ENCODE measurements at places on chromosomes 16 and 17.

- no peak for DNase-seq
Observed at GRCh38 chr16:17299790-17300189, 171.0 kb downstream of the XYLT1 start.

GRCh38 chr17:9860851-9861250 lies 35.1 kb downstream of the GLP2R start:
- DNase-seq = no peak

DNA sequence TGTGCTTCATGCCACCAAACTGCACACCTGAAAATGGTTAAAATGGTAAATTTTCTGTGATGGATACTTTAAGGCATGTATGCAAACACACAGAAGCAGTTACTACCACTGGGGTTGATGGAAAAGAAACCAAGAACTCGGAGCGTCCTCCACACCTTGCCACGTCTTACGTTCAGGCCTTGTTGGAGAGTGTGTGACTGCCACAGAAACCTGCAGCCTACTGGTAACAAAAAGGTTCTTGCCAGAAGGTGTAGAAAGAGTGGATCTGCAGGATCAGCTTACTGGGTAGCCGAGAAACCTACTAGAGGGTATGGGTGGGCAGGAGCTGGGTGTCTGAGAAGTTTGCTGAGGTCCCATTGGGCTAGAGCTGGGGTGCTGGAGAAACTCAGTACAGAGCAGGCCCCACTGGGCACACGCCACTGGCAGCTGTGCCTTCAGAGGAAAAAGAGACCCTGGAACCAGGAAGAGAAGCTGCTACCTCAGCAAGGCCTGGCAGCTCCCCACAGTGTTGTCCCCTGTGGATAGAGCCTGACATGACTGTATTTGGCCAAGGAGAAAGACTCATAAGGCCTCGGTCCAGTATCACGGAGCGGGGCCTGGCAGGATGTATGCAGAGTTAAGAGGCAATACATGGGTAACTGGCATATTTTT lies 204.6 kb downstream of the SEC14L1 start:
- no peak for DNase-seq

DNA sequence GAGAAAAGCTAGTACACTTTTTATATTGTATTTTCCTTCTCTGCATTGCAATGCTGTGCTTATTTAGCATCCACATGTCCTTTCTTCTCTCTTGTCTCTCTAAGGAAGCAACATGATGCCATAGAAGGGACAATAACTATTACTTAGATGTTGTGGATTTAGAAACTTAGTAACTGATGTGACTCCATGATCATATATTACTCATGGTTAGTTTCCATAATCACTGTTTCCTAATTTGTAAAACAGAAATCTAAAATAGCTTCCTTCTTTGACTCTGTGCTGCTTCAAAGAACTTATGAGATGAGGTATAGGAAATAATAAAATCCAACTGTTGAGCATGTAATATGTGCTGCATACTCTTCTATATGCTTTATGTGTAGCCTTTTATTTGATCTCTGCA lies 6.6 kb upstream of the ABCA5 start:
- DNase-seq = no peak

DNA sequence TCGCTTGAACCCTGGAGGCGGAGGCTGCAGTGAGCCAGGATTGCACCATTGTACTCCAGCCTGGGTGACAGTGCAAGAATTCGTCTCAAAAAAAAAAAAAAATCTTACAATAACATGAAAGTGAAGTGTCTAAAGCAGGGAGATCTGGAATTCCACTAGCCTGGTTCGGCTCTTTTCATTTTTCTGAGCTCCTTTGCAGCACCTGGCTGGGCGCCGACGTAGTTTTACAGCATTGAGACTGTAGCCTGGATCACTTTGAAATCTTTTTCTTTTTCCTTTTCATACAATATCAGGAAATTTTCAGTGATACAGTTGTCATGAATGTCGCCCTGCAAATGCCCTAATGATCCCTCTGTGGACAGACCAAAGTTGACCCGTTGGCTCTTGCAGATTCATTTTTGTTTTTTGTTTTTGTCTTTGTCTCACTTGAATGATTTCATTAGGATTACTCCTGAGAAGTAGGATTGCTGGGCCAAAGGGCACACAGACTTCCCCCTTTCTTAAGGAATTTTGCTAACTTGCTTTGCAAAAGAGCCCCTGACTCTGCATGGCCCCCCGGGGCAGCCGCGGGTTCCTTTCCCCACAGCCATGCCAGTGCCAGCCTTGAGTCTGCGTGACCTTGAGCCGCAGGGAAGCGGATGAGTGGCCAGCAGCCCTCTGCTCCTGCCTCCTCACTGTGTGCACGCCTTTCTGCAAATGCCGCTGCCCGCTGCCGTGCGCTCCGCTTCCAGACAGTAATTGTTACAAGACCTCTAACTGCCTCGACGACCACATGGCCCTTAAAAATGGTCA lies 28.0 kb downstream of the CRISPLD2 start:
- no peak for DNase-seq

GRCh38 chr17:55978578-55978977 lies 174.7 kb upstream of the ANKFN1 start:
- DNase-seq = no peak

- DNase-seq = no peak
Observed at GRCh38 chr16:9970796-9971195, 211.4 kb downstream of the GRIN2A start.

DNA sequence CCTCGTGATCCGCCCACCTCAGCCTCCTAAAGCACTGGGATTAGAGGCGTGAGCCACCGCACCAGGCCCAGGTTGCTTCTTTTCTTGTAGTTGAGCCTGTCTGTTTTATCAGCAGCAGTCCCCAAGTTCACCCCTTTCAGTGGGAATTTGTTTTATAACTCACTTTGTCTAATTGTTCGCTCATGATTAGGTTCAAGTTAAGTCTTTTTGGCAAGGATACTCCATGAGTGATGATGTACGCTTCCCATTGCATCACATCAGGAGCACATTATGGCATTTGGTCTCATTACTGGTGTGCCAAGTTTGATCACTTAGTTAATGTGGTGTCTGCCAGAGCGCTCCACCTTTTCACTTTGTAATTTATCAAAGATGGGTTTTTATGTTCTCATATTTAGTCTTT lies 14.4 kb upstream of the GJD3 start:
- no peak for DNase-seq

- no peak for DNase-seq
Observed at GRCh38 chr16:29877266-29877961, 14.4 kb upstream of the CDIPT start.

GRCh38 chr16:14036889-14037288 lies 34.2 kb upstream of the MRTFB start:
- DNase-seq = no peak

- peak; percentile 24 for DNase-seq
Observed at GRCh38 chr16:77414752-77415231, 20.0 kb downstream of the ADAMTS18 start.

DNA sequence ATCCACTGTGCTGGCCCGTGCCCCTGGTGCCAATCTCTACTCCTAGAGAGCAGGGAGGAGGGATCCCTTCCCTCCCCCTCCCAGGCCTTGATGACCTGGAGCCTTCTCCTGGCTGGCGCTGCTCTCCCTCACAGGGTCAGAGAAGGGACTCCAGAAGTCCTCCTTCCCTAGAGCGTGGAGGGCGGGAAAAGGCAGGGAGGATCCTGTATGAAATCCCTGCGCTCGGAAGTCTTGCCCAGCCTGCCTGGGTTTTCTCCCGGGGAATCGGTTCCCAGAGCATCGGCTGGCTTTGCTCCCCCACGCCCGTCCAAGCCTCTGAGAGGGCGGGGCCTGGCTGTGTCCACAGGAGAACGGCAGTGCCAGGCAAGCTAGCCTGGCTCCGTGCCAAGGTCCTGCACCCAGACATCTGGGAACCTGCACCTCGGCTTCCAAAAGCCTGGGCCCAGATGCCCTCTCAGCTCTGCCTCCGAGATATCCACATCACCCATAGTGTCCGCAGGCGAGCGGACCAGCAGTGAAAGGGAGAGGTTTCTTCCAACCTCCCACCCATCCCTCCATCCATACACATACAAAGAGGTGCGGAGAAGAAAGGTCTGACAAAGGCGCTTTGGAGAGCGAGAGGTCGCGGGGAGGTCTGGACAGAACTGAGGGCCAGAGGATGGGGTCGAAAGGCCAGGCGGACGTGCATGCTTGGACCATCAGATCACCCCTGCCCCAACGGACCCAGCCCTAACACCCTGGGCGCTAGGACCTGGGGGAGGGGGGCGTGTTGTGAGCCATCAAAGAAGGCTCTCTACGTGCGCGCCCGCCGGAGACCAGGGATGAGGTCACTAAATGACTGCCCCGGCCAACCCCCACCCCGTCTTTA lies 1.1 kb downstream of the MPP2 start:
- DNase-seq = no peak

DNA sequence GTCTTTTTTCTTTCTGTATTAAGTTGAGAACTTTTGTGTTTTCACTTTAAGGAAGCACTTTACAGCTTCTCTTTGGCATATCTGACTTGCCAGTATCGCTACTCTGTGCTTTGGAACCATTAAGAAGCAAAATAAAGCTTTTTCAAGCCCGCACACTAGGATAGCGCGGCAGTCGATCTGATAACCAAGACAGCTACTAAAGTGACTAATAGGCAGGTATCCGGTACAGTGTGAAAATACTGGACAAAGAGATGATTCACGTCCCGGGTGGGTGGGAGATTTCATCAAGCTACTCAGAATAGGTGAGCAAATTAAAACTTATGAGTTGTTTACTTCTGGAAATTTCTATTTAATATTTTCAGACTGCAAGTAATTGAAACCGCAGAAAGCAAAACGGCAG lies 53.8 kb downstream of the SHISA6 start:
- no peak for DNase-seq

- no peak for DNase-seq
Observed at GRCh38 chr17:57906910-57907309, 48.3 kb downstream of the CUEDC1 start.

GRCh38 chr17:55114283-55114682 lies 145.7 kb downstream of the STXBP4 start:
- DNase-seq = no peak

DNA sequence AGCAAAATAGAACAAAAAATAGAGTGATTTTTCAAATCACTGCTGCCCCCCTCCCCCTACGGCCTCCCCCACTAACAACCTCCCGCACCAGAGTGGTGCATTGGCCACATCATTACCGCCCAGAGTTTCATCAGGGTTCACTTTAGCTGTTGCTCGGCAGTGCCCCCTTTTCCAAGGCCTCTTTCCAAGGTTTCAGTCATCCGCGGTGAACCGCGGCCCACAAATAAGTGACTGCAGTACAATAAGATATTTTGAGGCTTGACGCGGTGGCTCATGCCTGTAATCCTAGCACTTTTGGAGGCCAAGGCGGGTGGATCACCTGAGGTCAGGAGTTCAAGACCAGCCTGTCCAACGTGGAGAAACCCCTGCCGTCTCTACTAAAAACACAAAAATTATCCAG lies 180.0 kb downstream of the MAF start:
- no peak for DNase-seq

DNA sequence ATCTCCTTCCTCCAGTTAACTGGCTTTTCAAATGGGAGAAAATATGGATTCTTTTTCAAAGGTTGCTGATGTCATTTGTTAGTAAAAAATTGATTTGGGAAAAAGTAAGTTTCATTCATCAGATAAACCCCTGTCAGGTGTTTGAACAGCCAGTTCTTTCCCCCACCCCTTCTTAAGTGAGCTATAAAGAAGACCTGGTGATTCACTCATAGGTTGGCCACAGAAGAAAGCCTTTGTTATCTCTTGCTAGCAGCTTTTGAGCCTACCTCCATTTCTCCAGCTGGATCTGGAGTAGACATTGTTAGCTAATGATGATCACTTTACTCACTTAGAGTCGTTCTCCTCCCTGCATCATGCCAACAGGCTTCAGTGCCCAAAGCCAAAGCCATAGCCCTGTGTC lies 63.0 kb downstream of the NLK start:
- no peak for DNase-seq

DNA sequence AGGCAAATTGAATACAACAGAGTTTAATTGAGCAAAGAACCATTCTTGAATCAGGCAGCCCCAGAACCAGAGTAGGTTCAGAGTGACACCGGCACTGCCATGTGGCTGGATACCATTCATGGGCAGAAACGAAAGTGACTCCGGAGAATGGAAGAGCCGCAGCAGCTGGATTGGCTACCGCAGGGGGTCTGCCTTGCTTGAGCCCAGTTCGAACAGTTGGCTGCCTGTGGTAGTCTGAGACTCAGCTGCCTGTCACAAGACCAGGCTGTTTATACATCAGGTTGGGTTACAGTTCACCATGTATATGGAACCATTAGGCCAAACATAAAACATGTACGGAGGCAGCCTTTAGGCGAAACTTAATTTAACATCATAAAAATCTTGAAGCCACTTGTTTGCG lies 205.2 kb upstream of the CHMP6 start:
- no peak for DNase-seq

- DNase-seq = no peak
Observed at GRCh38 chr17:83201206-83202001, 122.0 kb downstream of the METRNL start.

- DNase-seq = peak; percentile 9
Observed at GRCh38 chr17:17784657-17785267, 52.0 kb downstream of the SREBF1 start.

Measured in NCI-H2081 (cell line).